Temporal lobe (tissue), 4 donors: ENCODE measurements at places on chromosomes 16 and 17. TPM values are rescaled to one million over a fixed set of nuclear protein-coding genes. Genes with fewer than 3 reads are reported as not detected.

PPP1R27 gene
- total RNA-seq = not detected

GDPD1 gene
- 43.3 TPM for total RNA-seq

SPN gene
- 0.25 TPM for total RNA-seq

EFNB3 gene
- total RNA-seq = 24.3 TPM

CLDN9 gene
- total RNA-seq = not detected

TAC4 gene
- not detected for total RNA-seq

UNC13D gene
- 1.2 TPM for total RNA-seq

VASN gene
- total RNA-seq = 2.5 TPM

GOT2 gene
- 39.6 TPM for total RNA-seq

ACSM2A gene
- total RNA-seq = not detected

TP53TG3F gene
- not detected for total RNA-seq

HBZ gene
- total RNA-seq = not detected

MT1X gene
- 9.6 TPM for total RNA-seq
